ENCODE measurements at places on chromosomes 1 and 21.

DNA sequence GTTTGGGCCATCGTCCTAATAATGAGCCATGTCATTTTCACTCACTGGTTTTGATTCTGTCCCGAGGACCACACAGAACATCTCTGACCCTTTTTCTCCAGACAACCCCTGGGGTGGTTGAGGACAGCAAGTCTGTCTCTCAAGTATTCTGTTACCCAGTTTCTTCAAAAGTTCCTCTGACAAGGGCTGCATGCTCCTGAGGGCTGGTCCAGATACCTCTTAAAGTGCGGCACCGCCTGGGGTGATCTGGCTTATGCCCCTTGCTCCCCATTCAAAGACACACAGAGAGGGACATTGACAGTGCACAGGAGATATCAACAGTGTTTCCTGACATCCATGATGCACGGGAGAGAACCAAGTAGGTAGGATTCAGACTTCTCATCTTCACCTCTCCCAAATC is 132.9 kb upstream of the EDN2 start:
- no peak for DNase-seq

DNA sequence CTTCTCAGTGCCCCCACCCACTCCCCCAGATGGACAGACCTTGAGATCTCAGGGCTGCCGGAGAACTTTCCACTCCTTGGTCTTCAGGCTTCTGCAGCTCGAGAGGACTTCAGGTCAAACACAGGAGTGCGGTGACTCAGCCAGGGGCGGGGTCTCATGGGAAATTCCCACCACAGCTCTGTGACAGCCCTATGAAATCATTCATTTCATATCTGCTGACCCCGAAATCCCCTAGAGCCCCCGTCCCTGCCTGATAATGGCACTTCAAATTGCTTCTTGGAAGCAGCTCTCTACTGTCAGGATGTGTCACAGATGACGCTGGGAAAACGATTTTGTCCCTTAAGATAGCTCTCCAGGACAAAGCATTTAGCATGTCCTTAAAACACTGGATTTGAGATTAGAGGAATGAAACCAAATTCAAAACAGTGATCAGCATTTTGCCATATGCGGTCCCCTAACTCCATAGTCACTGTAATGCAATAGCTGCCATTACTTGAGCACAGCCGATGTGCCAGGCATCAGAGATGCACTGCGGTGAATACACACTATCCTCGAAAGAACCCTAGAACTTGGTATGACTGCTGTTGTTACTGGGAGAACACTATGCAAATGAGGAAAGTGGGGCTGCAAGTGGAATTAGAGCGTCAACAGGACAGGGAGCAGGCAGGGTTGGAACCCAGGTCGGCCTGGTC is at the start of gene TNFRSF9:
TNFRSF9 (minus strand) TSS at position 95 of the 692 bp plus-strand sequence. CDS start 845 bp downstream, outside the sequence.
- DNase-seq = no peak

- DNase-seq = no peak
Observed at GRCh38 chr1:9846611-9847171, 22.9 kb upstream of the CLSTN1 start.

GRCh38 chr1:228066416-228066815 is 16.1 kb upstream of the ARF1 start:
- DNase-seq = no peak

DNA sequence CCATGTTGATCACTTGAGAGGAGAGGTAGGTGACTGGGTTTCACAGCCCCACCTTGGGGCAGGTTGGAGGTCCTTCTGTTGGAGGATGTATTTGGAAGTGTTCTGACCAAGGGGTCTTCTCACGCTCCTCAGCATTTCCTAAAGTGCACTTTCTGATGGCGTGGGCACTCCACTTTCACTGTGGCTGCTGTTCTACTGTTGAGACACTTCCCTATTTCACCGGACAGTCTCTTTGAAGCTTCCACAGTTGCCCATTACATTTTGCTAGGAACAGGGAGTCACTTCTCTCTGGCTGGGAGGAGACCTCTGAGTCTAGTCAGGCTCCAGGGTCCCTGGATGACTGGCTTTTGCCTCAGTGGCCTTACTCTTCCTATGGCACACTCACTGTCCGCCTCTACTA is 180.0 kb upstream of the LMO4 start:
- no peak for DNase-seq

GRCh38 chr1:205842229-205842628 is 7.7 kb downstream of the PM20D1 start:
- DNase-seq = no peak

DNA sequence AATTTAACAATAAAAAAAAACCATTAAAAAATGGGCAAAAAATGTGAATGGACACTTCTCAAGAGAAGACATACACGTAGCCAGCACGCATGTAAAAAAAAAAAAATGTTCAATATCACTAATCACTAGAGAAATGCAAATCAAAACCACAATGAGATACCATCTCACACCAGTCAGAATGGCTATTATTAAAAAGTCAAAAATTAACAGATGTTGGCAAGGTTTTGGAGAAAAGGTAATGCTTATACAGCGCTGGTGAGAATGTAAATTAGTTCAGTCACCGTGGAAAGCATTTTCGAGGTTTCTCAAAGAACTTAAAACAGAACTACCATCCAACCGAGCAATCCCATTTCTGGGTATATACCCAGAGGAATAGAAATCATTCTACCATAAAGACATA is 1091.5 kb upstream of the B3GALT2 start:
- peak; percentile 70 for DNase-seq

- no peak for DNase-seq
Observed at GRCh38 chr1:213123087-213123486, 72.0 kb downstream of the RPS6KC1 start.

GRCh38 chr1:88722492-88722891 is 38.4 kb downstream of the PKN2 start:
- no peak for DNase-seq

GRCh38 chr21:18840239-18840638 is 436.7 kb upstream of the TMPRSS15 start:
- peak; percentile 72 for DNase-seq

GRCh38 chr1:214124281-214124805 is 136.6 kb downstream of the PROX1 start:
- DNase-seq = no peak

- DNase-seq = no peak
Observed at GRCh38 chr1:44037154-44037553, 5.9 kb upstream of the SLC6A9 start.

- no peak for DNase-seq
Observed at GRCh38 chr1:20999525-21000244, 177.0 kb downstream of the EIF4G3 start.

DNA sequence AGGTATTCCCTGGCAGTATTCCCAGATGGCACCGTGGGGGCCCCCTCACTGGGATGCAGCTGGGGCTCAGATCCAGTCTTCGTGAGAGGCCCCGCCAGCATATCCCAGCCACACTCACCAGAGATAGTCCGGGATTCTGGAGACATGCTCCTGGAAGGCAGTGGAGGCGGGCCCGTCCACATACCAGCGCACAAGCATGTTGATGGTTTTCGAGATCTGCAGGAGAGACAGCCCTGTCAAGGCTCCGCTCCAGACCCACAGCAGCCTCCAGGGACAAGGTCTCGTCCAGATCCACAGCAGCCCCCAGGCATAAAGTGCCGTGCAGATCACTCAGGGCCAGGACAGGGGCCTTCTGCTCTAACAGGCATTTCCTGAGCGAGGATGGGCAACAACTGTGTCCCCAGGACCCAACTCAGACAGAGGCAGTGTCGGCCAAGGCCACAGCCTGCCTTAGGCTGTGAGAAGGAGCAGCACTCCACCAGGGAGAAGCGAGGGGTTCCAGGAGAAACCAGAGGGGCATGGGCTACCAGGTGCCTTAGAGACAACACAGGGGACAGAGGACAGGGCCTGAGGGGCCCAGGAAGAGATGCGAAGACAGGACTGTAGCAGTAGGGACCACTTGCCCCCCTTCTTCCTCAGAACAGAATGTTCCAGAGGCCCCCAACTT is 14.8 kb downstream of the LSS start:
- DNase-seq = no peak

DNA sequence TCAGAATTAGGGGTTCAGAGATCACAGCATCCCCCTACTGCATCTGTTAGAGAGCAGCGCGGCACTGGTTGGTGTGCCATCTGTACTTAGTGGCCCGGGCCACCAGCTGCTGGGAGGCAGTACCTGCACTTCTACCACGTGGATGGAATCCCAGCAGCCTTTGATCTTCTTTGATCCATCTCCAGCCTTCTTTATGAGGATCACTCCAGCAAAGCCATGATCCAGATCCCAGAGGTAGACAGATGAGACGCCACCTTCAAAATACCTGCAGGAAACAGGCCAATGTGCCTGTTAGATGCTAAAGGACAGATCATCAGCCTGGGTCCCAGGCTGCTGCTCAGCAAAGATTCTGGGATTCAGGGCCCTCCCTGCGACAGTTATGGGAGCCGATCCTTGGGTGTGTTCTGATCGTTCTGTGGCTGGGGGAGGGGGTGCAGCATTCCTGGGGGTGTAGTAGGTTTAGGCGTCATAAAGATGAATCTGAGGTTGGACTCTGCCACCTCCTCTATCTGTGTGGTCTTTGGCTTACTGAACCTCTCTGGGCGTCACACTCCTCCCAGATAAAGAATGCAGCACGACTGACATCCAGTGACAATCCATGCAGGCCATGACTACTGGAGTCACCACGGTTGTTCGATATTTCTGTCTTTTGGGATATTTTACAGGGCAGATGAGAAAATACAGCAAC is 45.3 kb downstream of the SLC66A1 start:
- no peak for DNase-seq

- no peak for DNase-seq
Observed at GRCh38 chr1:25784575-25785051, 15.4 kb upstream of the SELENON start.

DNA sequence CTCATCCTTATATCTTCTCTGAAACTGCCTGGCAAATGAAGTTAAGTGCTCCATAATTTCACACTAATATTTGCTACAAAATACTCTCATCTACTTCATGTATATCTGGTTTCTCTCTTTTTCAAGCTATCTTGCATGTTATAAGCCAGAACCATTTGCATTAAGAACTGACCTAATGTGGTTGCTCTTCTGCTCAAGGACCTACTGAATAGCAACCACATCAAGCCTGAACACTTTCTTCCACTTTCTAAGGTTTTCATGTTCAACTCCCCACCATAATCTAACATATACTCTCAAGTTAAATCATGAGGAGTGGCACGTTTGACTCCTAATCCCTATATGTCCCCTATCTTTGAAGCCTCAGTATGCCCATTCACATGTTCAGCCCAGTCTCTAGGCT is 27.2 kb downstream of the RGS1 start:
- no peak for DNase-seq

- peak; percentile 3 for DNase-seq
Observed at GRCh38 chr1:227944931-227945890, 2.5 kb downstream of the WNT9A start.

- DNase-seq = peak; percentile 75
Observed at GRCh38 chr21:44874497-44875315, 1.2 kb upstream of the PTTG1IP start.

DNA sequence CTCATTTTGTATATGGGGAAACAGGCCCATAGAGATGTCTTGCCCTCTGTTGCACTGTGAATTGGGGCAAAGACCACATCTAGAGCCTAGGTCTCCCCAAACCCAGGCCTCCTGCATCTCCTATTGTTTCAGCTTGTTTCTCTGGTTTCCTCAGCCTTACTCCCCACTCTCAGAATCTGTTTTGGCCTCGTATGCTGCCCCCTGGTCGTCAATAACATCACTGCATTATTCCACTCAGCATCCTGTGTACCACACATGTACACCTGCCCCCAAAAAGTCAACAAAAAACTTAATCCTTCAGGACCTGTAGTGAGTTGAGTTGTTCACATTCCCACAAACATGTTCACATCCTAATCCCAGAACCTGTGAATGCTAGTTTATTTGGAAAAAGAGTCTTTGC is 184.8 kb downstream of the BRINP2 start:
- peak; percentile 28 for DNase-seq

- no peak for DNase-seq
Observed at GRCh38 chr1:8371372-8371991, 53.6 kb downstream of the SLC45A1 start.

DNA sequence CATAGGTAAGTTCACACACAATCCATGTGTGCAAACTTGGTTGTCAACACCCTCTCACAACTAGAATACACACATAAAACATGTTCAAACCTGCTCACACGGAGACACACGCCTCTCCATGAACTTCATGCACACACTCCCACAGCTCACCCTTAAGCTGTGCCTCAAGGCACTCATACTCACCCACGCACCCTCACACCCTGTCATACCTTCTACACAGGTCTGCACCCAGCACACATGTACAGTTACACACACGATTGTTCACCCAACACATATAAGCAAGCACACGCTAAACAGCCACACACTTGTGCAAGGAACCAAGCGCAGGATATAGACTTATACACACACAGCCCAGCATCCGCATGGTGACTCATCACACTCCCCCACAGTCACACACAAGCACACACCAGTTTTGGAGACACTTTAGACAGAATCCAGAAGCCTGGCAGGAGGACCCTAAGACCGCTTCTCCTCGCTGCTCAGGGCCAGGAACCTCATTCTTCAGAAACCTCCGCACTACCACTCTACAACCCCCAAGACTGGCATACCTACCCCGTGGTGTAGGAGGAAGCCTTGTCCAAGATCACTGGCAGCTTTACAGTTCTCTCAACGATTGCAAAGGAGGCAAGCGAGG is 58.7 kb upstream of the ZC3H12A start:
- no peak for DNase-seq

- no peak for DNase-seq
Observed at GRCh38 chr1:175560192-175560591, 183.2 kb downstream of the TNR start.

DNA sequence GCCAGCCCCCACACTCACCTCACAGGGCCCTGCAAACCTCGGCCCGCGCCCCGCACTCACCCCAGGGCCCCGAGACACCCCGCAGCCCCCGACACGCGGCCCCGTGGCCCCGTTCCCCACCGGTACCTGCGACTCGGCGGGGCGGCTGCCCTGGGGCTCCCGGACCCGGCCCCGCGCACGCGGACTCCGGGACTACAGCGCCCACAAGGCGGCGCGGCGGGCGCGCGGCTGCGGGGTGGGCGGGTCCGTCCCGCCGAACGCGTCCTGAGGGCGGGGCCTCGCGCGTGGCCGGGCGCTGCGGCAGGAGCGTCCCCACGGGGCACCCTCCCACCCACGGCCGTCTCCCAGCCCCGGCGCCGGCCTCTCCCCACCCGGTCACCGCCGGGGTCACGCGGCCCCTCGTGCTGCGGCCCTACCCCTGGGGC is at the start of gene SLC19A1:
SLC19A1 (minus strand) TSS at position 199 of the 425 bp plus-strand sequence. CDS start 4,481 bp downstream, outside the sequence.
- peak; percentile 87 for DNase-seq

- no peak for DNase-seq
Observed at GRCh38 chr1:231106347-231106746, 55.5 kb upstream of the TRIM67 start.

DNA sequence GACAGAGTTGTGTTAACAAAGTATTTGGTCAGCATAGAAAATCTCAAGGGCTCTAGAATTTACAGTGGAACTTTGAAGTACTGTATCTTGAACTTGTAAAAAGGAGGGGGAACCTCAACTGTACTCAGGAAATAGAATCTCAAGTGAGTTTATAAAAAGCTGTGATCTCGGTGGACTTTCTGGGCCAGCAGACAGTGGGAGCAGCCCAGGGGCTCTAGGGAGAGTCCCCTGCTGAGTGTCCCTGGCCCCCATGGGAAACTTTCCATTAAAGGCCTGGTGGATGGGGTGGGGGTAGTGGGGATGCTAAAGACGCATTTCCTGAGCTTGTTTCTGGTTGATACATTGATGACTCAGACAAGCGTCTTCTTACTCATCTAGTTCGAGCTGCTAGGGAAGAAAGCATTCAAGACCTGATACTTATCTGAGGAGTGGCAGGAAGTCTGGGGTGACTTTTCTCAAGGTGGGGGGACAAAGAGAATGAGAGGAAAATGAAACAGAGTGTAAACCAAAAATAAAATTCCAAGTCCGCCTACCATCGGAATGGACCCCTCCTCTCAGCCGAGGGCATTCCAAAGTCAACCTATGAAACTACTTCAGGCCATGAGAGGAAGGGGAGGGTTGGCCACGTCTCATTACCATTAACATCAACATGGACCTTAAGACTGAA is 65.5 kb downstream of the NID1 start:
- no peak for DNase-seq

All from MM.1S (cell line).